ENCODE measurements at places on chromosomes 13 and 19.

DNA sequence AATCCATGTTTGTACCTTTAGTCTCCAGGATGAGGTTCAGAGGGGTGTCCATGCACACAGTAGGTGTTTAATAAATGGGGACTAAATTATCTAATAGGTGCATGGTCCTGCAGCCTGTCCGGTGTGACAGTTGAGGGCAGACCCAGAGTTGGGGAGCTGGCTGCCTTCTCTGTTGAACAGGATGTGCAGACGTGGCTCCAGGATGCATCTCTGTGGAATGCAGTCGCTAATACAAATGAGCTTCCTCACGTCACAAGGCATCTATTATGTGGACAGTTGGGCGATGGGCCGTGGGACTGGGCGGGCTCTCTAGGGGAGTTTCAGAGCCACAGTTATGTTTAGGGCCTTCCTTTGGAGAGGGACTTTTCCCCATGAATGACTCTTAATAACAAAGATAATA, 71.0 kb downstream of the SIPA1L3 start:
- peak; percentile 93 for DNase-seq

- DNase-seq: peak; percentile 62
These were observed 739.1 kb downstream of the GPC5 start for GRCh38 chr13:92137520-92137919.

DNA sequence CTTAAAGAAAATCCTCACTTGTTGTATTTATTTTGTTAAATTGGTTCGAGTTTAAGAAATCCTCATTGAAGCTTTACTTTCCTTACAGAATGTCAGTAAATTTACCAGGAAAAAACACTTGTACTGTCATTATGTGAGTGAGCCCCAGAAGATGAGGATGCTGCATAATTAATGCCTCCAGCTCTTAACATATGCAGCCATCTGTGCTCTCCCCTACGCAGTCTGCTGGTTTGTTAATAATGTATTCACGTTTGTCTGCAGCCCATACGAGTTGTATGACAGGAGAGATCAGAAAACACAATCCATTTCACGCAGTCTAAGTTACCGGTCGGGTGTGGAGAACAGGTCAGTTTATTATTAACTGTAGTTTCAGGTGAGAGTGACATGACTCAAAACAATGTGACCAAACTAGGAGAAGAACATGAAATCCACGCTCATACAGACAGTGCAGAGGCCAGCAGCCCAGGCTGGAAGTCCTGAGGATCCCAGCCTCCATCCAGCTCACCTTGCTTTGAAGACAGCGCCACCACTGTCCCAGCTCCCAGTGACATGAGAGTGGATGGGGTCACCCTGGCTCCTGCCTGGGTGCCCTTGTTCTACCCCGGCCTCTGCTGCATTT, 19.8 kb upstream of the ATP11A start:
- peak; percentile 95 for DNase-seq

DNA sequence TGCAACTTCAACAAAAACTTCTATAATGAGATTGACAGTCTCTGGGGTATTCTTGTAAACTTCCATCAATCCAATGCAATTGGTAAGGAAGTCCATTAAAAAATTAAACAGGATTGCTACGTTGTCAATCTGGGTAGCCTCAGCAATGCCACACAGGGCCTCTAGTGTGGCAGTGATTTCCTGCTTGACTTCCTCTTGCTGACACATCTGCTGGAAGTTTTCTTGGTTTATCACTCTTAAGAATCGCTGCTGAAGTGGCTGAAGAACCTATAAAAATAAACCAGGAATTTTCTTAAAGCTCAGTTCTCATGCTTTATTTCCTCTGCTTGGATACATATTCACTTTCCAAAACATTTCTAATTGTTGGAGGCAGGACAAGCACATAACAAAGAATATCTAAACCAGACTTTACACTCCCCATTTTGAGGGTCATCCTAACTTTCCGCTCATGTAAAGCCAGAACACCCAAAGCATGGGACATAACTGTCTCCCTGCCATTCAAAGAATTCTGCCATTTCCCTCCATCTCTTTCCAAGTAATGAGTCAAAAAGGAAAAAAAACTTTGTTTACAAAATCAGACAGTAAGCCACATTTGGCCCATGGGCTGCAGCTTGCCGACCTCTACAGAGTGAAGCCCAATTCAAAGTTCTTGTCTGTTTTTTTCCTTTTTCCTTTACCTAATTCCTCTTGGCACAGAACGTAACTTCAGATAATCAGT, 23.2 kb upstream of the EEF1AKMT1 start:
- DNase-seq: peak; percentile 57

DNA sequence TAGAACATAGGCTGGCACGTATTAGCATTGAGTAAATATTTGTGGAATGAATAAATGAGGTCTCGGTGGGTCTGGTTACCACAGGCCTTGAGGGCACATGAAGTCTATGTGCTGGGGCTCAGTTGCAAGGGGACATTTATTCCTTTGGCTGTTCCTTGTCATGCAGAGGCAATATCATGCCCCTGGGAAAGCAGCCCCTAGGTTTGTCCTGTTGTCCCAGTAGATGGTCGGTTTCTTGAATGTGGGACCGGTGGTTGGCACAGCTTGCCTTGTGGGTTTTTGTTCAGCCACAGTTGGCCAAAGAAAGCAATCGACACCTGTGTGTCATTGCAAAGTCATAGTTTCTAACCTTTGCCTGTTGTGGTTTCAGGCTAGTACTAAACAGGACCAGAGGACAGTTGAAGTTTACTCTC, 24.7 kb upstream of the GPR183 start:
- DNase-seq: no peak

DNA sequence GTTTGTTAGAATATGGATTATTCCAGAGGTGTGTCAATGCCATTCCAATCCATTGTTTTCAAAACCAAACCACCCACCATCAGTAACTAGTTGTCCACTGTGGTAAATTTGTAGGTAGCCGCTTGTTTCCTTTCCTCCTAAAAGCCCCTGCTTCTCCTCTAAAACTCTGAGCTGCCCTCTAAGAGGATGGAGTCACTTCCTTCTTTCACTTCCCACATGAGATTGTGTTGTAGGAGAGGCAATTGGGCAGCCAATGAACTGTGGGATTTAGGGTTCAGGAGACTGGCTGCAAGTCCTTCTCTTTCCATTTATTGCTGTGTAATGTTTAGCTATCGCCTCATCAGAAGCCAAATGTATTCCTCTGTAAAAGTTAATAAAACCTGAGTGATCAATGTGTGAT, 49.9 kb upstream of the RFXAP start:
- DNase-seq: no peak

DNA sequence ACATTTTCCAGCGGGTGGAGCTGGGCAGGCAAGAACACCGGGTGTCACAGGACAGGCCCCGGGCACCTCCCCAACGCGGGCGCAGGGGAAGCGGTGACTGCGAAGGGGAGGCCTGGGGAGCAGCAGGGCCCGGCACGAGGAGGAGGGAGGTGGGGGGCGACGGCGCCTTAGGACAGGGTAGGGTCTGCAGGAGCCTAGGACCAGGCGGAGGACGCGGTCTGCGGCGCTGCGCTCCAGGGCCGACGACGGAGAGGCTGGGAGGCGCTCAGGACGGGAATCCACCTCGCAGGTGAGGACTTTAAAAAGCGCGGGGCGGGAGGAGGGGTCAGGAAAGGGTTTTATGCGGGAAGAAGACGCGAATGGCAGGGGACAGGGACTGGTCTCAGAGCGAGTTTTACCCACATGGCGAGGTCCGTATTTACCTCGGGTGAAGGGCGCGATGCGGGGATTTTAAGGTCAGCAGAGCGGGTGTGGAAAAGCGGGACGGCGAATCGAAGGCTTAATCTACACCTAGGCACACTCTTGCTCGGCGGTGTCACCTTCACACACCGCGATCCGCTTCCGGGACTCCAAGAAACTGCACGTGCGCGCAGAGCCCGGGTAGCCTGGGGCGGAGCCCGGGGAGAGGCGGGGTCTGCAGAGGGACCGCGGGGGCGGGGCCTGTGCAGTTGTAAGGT, 13.5 kb downstream of the ERVV-2 start:
- DNase-seq: peak; percentile 67

DNA sequence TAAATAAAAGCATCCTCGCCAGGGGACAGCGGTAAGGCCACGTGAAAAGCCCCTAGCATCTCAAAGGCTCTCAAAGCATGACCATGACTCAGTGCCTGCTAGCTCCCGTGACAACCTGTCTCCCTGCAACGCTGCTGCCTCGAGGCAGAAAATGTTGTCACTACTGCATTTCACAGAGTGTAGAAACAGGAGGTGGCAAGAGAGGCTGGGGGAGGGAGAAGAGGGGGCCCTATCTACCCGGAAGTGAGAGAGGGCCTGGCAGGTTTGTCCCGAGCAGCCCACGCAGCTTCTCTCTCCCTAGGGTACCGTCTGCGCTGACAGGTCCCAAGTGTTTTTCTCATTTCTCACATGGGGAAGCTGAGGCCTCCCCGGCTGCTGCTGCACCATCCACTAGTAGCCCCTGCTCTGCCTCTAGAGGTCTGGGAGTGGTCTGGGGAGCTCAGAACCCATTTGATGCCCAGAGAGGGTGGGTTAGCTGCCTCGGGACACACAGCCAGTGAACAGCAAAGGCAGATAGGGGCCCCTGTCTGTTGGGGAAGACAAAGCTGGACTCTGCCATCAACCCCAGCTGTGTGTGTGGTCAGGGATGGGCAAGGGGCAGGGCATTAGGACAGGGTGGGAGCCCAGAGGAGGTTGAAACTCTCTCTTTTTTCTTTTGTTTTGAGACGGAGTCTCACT, 3.7 kb downstream of the TINCR start:
- peak; percentile 42 for DNase-seq

DNA sequence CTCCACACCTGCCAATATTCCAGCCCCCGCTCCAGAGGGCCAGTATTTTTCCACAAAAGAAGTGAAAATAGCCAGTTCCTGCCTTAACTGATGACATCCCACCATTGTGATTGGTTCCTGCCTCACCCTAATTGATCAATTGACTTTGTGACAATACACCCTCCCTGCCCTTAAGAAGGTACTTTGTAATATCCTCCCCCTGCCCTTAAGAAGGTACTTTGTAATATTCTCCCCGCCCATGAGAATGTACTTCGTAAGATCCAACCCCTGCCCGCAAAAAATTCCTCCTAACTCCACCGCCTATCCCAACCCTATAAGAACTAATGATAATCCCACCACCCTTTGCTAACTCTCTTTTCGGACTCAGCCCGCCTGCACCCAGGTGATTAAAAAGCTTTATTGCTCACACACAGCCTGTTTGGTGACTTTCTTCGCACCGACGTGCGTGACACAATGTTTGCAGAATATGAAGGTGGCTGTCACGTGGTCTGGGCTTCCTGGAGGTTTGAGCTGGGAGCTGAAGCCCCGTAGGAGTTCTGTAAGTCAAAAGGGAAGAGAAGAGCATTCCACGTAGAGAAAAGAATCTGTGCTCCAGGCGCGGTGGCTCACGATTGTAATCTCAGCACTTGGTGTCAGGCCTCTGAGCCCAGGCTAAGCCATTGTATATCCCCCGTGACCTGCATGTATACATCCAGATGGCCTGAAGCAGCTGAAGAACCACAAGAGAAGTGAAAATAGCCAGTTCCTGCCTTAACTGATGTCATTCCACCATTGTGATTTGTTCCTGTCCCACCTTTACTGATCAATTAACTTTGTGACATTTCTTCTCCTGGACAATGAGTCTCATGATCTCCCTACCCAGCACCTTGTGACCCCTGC, 6.2 kb upstream of the FUT3 start:
- no peak for DNase-seq

- DNase-seq: no peak
These were observed 53.7 kb downstream of the RASA3 start for GRCh38 chr13:114078461-114079451.

DNA sequence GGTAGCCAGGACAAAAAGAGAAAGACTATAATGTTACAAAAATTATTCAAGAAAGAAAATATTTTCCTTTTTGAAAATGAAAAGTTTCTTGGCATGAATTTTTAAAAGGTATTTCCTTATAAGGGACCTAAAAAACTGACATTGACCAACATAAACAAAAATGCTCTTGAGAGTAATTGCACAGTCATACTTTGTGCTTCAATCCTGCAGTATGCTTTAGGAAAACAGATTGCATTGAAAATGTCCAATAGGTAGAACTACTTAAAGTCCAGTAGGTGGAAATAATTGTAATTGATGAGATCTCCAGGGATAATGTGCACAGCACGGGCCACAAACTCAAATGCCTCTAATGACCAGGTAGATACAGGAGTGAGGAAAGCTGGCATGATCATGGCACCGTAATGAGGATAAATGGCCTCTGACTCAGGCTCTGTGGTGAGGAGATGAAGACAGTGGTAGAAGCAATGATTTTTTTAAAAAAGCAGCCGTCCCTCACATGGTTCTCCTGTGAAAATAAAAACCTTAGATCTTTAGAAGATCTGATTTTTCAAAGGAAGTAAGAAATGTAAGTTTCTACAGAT, 278.0 kb downstream of the ITGBL1 start:
- no peak for DNase-seq

GRCh38 chr19:15629003-15629880, 11.5 kb upstream of the CYP4F3 start:
- peak; percentile 73 for DNase-seq

GRCh38 chr13:72696579-72696978, 30.9 kb downstream of the MZT1 start:
- peak; percentile 28 for DNase-seq

- DNase-seq: no peak
These were observed 42.5 kb downstream of the RASA3 start for GRCh38 chr13:114089751-114090400.

All from kidney tubule cell (primary cell).